ENCODE measurements at places on chromosomes 13 and 19.

DNA sequence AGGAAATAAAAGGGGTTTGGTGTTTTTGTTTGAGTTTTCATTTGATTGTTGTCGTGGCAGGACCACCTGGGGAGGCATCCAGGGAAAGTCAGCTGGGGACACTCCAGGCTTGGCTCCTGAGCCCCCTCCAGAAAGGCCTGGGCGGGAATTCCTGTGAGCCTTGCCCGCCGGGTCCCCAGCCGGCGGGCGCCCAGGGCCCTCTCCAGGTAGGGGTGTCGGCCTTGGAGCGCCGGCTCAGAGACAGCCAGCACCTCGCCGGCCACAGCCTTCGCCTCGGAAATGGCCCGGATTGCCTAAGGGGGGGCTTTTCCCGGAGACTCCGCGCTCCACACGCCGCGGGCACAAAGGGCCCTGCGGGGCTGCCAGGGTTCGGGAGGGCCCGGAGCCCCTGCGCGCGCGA lies 125.0 kb downstream of the TNFRSF19 start:
- DNase-seq = no peak

DNA sequence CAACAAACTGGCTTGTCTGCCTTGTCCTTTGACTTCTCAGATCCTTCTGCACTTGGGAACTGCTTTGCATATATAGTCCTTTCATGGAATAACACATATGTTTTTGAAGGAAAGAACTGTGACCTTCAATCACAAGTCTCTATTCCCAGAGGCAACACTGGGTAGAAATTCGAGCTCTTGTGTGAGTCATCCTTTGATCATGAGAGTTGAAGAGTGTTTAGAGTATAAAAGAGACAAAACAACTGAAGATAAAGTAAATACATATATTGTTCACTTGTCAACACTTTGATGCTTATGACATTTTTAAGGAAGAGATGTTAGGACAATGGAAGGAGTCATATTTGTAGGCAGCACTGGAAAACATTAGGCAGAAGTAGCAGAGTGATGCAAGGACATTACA lies 5.2 kb upstream of the OR7A5 start:
- DNase-seq = no peak

- DNase-seq = no peak
These were observed 3.8 kb downstream of the RAB8A start for GRCh38 chr19:16115301-16116039.

DNA sequence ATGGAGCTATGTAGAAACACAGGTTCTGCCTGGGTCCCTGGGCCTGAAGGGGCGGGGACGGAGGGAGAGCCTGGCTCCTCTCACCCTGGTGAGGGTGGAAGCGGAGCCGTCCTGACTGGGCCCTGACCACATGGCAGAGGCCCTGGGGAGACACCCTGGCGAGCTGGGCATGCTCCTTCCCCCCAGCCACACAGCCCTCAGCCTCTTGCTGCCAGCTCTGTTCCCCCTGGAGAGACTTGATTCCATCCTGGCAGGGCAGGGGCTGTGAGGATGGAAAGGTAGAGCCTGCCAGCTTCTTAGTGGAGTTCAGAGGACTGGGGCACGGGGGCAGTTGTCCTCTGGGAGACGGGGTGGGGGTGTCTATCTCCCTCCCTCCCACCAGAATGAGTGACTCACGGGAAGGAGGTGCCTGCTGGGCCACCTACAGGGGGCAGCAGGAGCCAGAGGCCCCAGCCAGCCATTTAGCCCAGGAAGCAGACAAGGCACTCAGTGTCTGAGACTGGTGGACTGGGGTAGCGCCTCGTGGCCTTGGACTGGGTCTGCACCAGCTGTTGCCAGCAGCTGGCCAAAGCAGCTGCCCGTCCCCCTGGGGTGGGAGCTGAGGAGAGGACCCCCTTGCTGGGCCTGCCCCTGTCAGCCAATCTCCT lies 22.8 kb upstream of the RNF17 start:
- DNase-seq = no peak

- DNase-seq = no peak
These were observed 2.4 kb upstream of the PKN1 start for GRCh38 chr19:14430712-14431111.

DNA sequence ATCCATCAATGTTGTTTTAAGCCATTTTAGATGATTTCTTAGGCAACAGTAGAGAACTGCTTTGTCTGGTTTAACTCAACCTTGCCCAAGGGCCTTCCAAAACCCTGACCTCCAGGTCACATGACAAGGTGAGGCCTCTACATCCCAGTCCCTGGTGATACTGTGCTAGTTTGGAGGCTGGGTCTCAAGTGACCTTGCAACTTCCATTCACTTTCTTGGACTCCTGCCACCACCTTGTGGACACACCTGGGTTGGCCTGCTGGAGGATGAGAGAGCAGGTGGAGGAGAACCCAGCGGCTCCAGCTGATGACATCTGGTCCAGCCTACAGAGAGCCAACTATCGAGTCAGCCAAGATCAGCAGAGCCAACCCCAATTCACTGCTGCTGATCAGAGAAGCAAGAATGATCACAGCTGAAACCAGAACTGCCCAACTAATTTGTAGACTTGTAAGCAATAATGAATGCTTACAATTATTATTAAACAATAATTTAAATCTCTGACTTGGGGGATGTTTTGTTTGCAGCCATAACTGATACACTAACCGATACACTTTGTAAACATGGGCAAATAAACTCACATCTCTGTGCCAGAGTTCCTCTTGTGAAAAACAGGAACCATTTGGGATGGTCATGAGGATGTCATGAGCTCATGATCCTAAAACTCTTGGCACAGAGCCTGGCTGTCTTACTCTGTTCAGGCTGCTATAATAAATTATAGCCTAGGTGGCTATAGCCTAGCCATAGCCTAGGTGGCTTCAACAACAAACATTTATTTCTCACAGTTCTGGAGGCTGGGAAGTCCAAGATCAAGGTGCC lies 11.5 kb downstream of the FAM187B start:
- peak; percentile 33 for DNase-seq

DNA sequence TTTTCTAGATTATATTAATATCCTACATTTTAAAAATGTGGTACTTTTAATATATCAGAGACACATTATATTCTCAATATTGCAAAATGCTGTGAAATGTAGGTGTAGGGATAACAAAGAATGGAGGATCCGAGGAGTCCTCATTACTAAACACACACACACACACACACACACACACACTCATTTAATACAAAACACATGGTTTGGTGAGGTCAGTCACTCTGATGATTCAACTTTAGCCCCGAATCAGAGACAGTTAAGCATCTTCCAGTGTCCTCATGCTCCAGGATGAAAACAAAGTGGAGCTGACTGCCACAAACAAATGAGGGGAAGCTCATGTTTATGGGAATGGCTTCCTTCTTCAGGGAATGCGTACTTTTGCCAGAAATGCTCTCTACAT lies 147.5 kb downstream of the CYSLTR2 start:
- DNase-seq = no peak

DNA sequence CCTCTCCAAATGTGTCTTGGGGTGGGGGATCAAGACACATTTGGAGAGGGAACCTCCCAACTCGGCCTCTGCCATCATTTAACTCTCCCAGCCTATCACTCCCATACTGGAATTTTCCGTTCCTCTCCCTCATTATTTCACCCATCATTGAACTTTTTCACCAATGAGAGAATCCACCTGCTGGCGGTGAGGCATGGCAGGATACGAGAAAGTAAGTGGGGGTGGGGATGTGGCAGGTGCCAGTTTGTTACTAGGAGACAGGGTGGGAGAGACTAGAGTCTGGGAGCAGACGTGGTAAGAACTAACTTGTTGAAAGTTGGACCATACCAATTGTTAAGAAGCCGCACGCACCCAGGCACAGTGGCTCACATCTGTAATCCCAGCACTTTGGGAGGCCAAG lies 6.9 kb downstream of the GIPR start:
- DNase-seq = no peak

Data from activated naive CD4-positive, alpha-beta T cell treated with Interleukin-2 at 50 U/mL for 16 hours (primary cell).